Esophagus muscularis mucosa (tissue), 4 donors: ENCODE measurements at places on chromosomes 2 and 18.

GRCh38 chr2:173831312-173832229, 133.6 kb downstream of the SP3 start:
- DNase-seq, result no peak

GRCh38 chr2:166610913-166611305, 116.9 kb upstream of the SCN7A start:
- no peak for DNase-seq

DNA sequence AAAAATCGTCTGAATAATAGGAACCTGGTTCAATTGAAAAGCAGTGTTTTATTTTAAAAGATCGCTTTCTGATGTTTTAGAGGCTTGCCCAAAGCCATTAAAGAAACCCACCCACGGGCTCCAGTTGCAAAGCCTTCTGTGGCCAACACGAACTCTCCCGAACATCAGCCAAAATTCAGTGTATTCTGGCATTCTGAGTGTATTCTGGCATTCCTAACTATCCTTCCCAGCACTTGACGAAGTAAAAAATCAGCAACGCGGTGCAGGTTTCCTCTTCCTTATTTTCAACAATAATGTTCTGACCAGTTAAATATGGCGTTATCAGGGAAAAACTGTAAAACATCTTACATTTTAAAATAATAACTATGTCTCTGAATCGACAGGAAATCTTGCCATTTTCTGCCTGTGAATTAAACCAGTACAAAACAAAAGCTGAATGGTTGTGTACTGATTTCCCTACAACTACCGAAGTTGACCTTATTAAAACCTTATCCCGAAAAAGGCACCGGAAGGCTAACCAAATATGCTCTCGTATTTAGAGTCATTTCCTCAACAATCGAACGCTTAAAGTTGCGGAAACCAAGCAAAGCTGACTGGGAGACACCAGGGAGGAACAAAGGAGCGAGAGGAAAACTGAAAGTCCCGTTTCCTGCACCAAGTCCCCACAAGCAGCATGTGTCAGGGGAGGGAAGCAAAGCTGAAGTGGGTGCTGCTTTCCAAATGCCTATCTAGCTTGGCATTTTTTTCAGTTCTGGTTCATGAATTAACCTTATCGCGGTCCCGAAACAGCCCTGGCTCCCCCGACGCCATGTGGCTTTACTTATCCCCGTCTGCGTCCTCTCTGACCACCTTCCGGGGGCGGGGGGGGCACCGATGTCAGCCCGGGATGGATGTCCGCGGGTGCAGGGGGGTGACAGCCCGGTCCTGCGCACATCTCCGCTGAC, 44.3 kb downstream of the ZNF516 start:
- DNase-seq, result no peak

DNA sequence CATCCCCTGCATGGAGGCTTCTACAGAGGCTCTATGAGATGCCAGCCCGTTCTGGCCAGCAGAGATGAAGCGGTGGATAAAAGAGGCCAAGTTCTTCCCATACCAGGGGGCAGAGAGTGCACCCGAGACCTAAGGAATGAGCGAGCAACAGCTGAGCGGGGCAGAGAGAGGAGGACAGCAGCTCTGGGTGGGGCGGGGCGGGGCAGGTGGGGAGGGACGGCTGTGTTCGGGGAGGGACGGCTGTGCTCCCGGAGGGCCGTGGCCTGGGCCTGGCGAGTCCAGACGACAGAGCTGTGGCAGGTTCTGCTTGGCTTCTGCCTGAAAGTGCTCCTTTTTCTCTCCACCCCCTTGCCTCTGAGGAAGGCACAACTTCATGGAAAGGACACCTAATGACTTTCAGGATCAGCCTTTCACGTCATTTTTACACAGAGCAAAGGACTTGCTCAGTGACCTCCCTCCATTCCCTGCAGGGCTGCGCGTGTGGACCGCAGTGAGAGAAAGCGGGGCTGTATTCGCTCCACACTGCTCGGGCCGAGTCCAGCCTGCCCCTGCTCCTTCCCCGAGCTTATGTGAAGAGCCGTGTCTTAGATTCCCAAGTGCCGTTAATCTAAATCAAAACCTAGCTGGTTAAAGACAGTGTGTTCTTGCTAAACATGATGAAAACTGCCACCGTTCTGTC, 232.9 kb downstream of the HDAC4 start:
- no peak for DNase-seq

GRCh38 chr2:8888963-8889362, 51.5 kb upstream of the KIDINS220 start:
- no peak for DNase-seq

- no peak for DNase-seq
Measured at GRCh38 chr2:212441821-212442220, 96.8 kb downstream of the ERBB4 start.
